Neural crest cell (in vitro differentiated cells): ENCODE measurements at places on chromosomes 13 and 19. TPM values are rescaled to one million over a fixed set of nuclear protein-coding genes. Genes with fewer than 3 reads are reported as not detected.

Gene KLK4
- total RNA-seq = not detected in 2 replicates

Gene RNF17
- not detected in 2 replicates for total RNA-seq

Gene DIRAS1
- 19.9 and 24.4 TPM in 2 replicates for total RNA-seq

Gene CCNA1
- 0.25 and 0.26 TPM in 2 replicates for total RNA-seq

Gene LILRA6
- total RNA-seq = not detected in 2 replicates

Gene RASA3
- 29.5 and 31.5 TPM in 2 replicates for total RNA-seq

Gene LAIR1
- not detected in 2 replicates for total RNA-seq
